ENCODE measurements at places on chromosomes 13 and 19. TPM values are rescaled to one million over a fixed set of nuclear protein-coding genes. Genes with fewer than 3 reads are reported as not detected.

The ZNF846 gene
- total RNA-seq: 11.2 TPM

The CD177 gene
- total RNA-seq: not detected

The PABPC3 gene
- total RNA-seq: 0.94 TPM

The TLE6 gene
- total RNA-seq: 1.2 TPM

The F10 gene
- not detected for total RNA-seq

All from activated naive CD4-positive, alpha-beta T cell treated with anti-CD3 and anti-CD28 coated beads, Interleukin-2, amount 10 ng/mL, durations not matched to agents 5 hours and 36 hours (primary cell).